ENCODE measurements at places on chromosomes 4 and X. TPM values are rescaled to one million over a fixed set of nuclear protein-coding genes. Genes with fewer than 3 reads are reported as not detected.

KLB gene
- 0.75 TPM for polyA plus RNA-seq

FGD1 gene
- 8.0 TPM for polyA plus RNA-seq

DNA sequence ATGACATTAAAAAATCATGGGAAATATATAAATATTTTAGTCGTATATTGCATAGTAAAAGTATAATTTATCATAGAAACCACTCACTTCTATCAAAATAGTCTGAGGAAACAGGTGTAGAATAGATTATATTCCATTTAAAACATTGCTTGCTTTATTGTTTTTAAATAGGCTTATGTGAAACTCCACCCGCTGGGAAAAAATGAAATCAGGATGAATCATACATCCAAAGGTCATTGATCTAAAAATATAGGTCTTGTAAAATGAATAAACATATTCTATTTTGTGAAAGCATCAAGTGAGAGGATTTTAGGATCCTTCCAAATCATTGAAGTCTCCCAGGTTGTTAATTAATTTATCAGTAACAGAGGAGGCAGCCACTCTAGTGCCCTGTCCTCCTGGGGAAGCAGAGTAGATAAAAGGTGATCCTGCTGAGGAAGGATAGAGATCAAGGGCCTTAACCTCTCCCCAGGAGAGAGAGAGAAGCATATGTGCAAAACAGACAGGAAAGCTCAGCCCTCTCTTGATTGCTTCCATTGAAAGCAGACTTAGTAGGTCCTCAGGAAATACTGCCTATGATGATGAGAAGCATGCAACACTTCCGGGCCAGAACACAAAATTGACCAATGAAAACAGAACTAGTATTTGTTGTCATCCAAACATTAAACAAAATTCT lies 96.8 kb upstream of the MAP9 start:
- DNase-seq = no peak

- no peak for DNase-seq
These were observed 24.7 kb upstream of the LRAT start for GRCh38 chr4:154719087-154719486.

DNA sequence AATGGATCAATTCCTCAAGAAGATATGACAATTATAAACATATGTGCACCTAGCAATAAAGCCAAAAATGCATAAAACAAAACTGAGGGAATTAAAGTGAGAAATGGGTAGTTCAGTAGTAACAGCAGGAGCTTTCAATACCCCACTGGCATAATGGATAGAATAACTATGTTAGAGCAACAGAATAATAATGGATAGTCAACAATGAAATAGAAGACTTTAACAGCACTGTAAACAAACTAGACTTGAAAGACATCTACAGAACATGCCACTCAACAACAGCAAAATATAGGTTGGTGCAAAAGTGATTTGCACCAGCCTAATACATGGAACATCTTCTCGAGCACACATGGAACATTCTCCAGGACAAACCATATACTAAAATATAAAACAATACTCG lies 20.0 kb upstream of the MBNL3 start:
- DNase-seq = no peak

DNA sequence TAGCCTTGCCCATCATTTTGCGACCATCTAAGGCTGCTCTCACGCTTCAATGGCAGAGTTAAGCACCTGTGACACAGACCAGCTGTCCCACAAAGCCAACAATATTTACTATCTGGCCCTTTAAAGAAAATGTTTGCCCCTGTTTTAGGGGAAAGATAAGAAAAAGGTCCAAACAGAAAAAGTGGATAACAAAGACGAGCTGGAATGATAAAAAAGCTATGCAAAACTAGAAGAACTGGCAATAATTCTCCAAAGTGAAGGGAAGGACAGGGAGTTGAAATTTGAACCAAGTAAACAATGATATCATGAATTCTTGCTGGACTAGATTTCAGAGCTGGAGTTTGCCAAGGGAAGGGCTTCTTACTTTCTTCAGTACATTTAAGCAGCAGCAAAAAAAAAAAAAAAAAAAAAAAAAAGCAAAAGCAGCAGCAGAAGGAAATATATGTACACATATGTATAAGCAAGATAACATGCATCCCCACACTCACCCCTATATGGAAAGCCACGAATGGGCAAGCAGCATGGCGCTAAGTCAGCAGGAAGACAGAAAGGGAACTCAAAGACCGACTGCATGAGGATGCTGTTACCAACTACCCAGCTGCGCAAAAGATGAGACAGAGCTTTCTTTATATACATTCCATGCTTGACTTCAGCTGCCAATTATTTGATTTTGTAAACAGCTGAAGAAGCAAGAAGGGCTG lies 12.5 kb downstream of the TRAPPC2 start:
- DNase-seq = peak; percentile 34

- no peak for DNase-seq
These were observed 1016.1 kb upstream of the PCDH7 start for GRCh38 chr4:29704059-29704458.

GRCh38 chr4:83152746-83153145 lies 38.2 kb upstream of the PLAC8 start:
- DNase-seq = no peak
